ENCODE measurements at places on chromosomes 16 and 17.
A peak's percentile ranks its signal among the peaks of the same experiment; 100 is the strongest.

GRCh38 chr16:2769675-2770056, 7.4 kb downstream of the ELOB start:
- no peak for DNase-seq

GRCh38 chr16:4330277-4330874, 14.5 kb downstream of the GLIS2 start:
- peak; percentile 67 for DNase-seq

DNA sequence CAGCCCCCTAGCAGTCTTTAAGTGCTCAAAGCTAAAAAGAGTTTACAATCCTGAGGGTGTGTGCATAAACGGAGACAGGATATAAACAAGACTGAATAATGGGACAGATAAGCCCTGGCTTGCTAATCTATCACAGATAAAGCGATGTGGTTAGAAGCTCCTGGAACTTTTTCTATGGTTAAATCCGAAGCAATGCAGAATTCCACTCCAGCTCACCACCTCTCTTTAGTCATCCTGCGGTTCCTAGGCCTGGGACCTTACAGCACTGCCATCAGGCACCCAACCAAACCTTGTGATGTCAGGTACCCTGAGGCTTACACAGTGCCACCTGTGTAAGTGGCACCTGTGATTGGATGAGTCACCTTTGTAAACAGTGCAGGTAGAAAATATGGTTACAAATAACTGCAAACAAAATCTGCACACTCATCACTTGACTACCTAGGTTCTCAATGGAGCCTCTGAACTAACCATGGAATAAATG, 31.5 kb upstream of the B4GALNT2 start:
- DNase-seq = peak; percentile 15

- no peak for DNase-seq
Observed at GRCh38 chr16:3085868-3086595, 13.1 kb downstream of the ZSCAN10 start.

DNA sequence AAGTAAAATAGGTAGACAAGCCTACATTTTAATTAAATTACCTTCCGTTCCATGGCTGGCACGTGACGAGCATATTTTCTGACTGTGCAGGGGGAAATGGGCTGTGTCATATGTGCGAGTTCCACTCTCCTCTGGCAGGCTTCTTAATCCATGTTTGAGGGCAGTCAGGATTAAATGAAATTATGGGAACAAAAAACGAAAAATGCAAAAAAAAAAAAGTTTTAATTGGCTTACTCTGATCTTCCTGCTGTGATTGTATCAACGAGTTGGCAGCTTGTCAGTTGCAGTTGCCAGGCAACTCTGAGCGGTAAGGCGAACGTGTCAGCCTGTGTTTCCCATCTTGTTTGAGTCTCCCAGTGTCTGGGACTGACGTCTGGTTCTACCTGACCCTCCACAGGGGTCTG, 302.9 kb upstream of the XYLT1 start:
- peak; percentile 12 for DNase-seq

- peak; percentile 82 for DNase-seq
Observed at GRCh38 chr17:39627712-39628516, 1.2 kb downstream of the PPP1R1B start.

- DNase-seq = peak; percentile 22
Observed at GRCh38 chr16:55479430-55480140, 587 bp downstream of the MMP2 start.

- DNase-seq = peak; percentile 9
Observed at GRCh38 chr17:3944485-3945388, 19.5 kb downstream of the ATP2A3 start.

DNA sequence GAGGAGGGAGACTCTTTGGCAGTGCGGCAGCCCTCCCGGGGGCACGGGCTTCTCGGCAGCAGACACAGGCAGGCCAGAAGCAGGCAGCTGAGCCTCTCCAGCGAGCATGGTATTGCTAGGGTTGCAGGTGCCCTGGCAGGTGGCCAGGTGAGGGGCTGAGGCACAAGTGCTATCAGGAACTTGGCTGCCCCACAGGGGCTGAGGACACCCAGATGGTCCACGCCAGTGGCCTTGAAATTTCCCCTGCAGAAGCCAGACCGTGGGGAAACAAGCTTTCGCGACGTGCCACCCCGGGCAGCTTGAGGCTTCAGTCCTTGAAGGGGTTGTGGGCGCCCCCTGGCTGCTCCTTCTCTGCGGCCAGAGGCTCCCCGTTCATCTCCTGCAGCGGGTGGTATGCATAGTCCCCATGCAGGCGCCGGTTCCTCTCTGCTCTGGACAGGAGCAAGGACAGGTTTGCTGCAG, 8.5 kb downstream of the NAGPA start:
- peak; percentile 80 for DNase-seq

- no peak for DNase-seq
Observed at GRCh38 chr16:88511060-88511459, 58.0 kb downstream of the ZFPM1 start.

DNA sequence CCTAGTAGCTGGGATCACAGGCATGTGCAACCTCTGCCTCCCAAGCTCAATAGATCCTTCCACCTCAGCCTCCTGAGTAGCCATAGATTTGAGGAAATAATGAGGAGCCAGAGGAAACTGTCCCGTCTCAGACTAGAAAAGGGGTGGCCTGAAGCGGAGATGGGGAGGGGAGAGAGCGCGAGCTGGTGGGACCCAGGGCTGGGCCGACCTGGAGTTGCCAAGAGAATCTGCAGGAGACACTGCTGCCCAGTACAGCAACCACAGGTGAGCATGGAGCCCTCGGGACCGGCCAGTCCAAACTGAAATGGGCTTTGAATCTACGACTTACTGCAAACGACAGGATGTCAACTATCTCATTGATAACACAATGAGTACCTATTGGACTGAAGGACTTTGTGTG, 24.3 kb downstream of the CD300A start:
- no peak for DNase-seq

- peak; percentile 65 for DNase-seq
Observed at GRCh38 chr16:57630931-57631845, 2.8 kb downstream of the ADGRG1 start.

DNA sequence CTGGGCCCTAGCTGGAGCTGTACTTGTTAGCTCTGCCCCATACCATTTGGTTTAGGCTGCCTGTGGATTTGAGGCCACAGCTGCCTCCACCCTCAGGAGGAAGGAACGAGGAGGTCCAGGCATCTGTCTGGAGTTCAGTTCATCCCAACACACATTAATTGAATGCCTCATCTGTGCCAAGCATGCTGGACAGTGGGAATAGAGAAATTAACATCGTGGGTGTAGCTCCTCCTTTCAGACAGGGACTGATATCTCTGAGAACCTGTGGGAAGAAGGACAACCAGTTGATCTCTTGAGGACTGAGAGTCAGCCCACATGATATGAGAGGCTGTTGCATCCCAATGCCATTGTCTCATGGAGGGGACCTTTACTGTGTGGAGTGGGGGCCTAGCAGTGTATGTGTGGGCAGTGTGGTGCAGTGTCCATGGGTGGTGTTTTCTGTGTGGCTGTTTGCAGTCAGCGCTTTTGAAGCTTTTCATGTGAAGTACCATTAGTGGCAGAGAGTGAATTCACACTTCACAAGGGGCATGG, 29.4 kb upstream of the DDX52 start:
- DNase-seq = no peak

- no peak for DNase-seq
Observed at GRCh38 chr16:23830276-23830675, 5.5 kb upstream of the PRKCB start.

DNA sequence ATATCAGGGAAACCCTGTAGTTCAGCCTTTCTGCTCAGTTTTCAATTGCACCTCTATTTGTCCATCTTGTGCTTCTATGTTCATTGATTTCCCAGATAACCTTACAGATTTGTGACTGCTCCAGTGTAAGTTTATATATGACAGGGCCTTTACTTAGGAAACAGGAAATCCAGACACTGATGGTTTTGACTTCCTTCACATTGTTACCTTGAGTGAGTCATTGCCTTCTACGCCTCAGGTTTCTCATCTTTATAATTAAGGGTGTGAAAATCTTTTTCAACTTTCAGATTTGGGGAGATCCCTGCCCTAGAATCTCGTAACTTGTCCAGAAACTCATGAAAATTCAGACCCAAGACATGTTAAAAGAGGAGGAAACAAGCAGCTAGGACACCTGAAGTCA, 342.4 kb upstream of the TBX2 start:
- DNase-seq = peak; percentile 32

- DNase-seq = no peak
Observed at GRCh38 chr16:55392701-55393100, 68.7 kb downstream of the IRX6 start.

DNA sequence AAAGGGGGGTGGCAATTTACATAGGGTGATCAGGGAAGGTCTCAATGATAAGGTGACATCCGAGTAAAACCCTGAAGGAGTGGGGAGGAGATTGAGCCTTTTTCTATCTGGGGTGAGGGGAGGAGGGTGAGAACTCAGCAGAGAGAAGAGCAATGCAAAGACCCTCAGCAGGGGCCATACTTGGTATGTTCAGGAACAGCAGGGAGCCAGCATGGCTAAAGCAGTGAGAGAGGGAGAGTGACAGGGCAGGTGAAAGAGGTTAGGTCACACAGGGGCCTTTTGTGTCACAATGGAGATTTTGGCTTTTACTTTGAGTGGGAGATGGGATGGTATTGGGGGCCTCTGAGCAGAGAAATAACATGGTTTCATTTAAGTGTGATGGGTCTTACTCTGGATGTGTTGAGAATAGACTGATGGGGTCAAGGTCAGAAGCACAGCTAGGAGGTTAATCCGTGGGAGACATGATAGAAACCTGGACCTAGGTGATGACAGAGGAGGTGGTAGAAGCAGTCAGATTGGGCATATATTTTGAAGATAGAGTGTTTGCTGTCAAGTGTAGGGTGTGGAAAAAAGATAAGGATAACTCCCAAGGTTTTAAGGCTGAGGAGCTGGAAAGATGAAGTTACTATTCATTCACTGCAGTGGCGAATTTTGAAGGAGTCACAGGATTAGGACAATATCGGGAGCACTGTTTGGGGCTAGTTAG, 6.2 kb downstream of the SP2 start:
- no peak for DNase-seq

GRCh38 chr16:13529193-13529982, 390.6 kb upstream of the ERCC4 start:
- DNase-seq = no peak

DNA sequence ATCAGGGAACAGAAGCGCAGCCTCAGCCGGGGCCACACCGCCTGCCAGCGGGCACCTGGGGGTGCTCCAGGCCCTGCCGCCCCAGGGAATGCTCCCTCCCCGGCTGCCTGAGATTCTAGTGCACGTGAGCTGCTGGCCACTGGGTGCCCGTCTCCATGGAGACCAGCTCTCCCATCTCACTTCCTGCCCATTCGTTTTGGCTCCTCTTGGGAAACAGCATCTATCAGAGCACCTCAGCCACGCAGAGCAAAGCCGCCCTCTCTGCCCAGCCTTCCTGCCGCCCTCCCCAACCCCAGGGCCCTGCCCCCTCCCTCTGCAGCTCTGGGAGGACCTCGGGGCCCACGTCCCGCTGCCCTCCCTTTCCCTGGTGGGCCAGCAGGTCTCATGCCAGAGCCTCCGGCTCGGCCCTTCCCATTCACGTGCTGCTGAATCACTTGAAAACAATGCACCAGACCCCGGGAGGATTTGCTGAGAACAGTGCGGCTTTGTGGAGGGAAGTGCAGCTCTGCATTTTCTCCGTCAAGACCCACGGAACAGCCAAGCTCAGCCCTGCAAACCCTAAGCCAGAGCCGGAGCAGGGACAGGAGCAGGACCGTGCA, 19.4 kb downstream of the CEP295NL start:
- DNase-seq = peak; percentile 93

DNA sequence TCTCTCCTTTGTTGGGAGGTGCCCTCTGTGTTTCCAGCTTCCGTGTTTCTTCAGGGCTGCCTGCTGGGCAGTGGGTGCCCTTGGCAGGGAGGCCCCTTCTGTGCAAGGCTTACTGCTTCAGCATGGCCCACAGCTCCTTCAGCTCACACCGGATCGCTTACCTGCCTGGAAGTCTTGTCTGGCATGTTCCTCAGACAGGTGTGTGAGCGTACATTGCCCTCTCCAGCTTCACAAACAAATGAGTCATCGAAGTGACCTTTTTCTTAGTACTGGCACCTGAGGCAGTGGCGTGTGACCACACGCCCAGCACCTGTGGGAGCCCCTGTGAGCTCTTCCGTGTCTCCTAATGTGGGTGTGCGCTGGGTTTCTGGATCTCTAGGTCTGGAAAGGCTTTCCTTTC, 3.5 kb downstream of the RAB40C start:
- DNase-seq = peak; percentile 93

DNA sequence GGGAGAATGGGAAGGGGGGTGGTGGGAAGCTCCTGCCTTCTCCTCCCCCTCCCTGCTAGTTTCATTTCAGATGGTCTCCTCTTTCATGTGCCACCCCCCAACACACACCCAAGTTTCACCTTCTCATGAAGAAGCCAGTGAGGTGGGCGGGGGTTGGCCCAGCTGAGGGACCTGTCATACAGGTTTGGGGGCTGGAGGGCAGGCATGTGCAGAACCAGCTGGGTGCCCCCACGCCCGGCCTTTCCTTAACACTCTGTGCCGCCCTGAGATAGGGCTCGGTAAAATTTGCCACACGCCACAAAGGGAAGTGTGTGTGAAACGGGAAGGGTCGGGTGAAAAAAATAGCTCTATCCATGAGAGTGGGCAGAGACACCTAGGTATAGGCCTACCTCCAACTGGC, 57.4 kb downstream of the PIPOX start:
- no peak for DNase-seq

DNA sequence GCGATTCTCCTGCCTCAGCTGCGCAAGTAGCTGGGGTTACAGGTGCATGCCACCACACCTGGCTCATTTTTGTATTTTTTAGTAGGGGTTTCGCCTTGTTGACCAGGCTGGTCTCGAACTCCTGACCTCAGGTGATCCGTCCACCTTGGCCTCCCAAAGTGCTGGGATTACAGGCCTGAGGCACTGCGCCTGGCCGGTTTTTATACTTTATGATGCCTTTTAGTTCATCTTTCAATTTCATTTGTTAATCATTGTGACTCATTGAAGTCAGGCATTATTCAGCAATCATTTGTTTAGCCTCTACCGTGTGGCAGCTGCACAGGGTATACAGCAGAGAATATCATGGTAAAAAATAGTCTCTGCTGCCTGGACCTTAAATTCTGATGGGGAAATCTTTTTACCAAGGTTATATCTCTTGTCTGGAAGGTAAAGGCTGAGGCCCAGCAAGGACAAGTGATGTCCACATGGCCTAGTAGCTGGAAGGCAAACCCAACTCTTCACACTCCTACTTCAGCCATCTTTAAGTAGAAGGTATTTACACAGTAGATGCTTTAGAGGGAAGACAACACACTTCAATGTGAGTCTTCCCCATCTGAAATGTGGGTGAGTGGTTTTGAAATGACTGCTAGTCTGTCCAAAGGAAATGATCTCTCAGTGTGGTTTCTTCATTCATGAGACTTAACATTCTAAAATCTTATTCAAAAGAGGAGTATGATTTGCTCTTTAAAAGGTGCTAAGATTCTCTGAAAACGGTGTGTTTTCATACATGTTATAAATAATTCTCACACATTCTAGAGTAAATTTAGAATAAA, 2.4 kb downstream of the PRPSAP2 start:
- no peak for DNase-seq

- peak; percentile 15 for DNase-seq
Observed at GRCh38 chr16:73743665-73744496, 552.7 kb upstream of the PSMD7 start.
